ENCODE measurements at places on chromosomes 7 and 10. TPM values are rescaled to one million over a fixed set of nuclear protein-coding genes. Genes with fewer than 3 reads are reported as not detected.

DNA sequence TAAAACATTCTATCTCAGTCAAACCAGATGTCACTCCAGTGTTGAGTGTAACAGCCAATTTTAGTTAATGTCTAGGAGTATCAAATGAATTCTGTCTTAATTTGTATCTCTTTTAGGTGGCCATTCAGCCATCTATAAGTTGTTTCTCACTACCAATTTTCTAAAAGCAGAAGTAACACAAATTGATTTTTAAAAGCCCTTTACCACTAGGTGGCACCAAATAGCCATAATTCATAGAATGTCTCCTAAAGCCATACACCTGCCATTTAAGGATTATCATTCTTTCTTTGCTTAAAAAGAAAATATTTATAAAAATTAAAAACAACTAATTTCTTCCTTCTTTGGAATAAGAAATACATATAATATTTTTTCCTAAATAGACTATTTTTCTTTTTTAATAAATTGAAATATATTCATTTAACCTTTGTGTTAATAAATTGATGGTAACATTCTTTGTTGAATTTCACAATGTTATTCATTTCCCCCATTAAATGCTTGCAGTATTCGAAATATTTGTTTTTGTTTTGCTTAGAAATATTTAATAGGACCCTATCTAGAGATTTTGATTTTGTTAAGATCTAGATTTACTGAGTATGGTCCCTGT lies 107.8 kb upstream of the PPP1R3A start:
- H3K36me3 ChIP-seq: no peaks in the 10 kb centered on the region
- H3K4me3 ChIP-seq: no peak overlapping the region
- H3K27me3 ChIP-seq: no peaks in the 10 kb centered on the region
- H3K27ac ChIP-seq: no peak overlapping the region

DNA sequence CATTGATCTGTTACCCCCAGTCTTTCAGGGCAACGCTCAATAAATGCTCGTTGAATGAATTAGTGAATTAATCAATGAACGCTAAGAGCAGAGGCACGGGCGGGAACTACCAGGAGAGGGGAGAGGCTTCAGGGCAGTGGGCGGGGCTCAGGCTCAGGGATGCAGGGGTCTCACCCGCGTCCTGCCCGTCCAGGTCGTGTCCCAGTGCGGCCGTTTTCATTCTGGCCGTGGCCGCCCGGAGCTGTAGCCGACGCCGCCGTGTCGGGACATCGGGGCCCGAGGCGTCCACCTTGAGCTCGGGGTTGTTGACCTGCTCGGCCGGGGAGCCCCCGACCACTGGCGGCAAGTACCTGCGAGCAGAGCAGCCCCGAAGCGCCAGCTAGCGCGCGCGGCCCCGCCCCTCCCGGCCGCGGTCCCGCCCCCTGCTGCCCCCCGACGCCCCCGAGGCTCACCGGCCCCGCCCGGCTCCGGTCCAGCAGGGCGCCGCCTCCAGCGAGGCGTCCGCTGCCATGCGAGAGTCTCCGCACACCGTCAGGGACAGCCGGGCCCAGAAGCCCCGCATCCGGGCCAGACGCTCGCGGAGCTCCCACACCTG lies 2.8 kb upstream of the GAL3ST4 start:
- no peak for DNase-seq
- H3K36me3 ChIP-seq: peaks cover 13% of the 10 kb centered on the region
- H3K4me1 ChIP-seq: peaks cover 8% of the 10 kb centered on the region
- H3K27ac ChIP-seq: no peak overlapping the region
- H3K27me3 ChIP-seq: no peaks in the 10 kb centered on the region

DNA sequence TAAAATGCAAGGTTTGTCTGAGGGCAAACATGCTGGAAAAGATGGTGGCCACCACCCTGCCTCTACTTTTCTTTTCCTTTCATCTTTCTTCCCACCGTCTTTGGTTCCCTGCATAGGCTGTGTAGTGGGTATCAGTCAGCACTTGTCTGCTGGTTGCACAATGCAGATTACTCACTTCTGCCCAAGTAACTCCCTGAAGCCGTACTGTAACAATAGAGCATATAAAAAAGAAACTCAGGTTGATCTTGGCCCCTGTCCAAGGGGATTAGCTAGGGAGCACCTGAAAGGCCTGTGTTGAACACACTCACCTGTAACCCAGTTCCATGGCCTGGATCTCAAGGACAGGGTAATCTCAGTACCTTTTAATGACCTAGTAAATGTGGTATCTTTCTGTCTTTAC lies 533.0 kb upstream of the GALNT17 start:
- peaks cover 15% of the 10 kb centered on the region for H3K27me3 ChIP-seq
- no peak overlapping the region for H3K27ac ChIP-seq
- H3K36me3 ChIP-seq: no peaks in the 10 kb centered on the region
- no peak overlapping the region for H3K4me3 ChIP-seq
- DNase-seq: no peak
- no peaks in the 10 kb centered on the region for H3K4me1 ChIP-seq

GRCh38 chr7:130369110-130369711 lies 11.1 kb upstream of the CPA1 start:
- H3K36me3 ChIP-seq: no peaks in the 10 kb centered on the region
- no peak overlapping the region for H3K4me3 ChIP-seq
- H3K4me1 ChIP-seq: peaks cover 60% of the 10 kb centered on the region
- DNase-seq: peak; percentile 75
- H3K27ac ChIP-seq: peak overlapping the region; percentile 76

DNA sequence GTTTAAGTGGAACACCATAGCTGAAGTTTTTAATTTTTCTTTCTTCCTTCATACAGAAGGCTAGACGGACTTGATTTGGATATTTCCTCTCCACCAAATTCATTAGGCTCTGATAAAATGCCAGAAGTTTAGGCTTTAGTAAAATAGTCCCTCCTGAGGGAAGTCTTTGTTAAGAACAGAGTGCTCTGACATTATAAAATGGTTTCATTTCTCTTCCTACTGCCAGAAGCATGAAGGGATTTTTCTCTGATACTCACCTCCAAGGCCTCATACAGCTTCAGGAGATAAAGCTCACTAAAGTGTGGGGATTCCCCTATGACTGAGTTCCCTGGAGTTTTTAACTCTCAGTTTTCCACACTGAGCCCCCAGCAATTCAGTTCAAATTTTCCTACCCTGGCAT lies 1489.6 kb downstream of the REEP3 start:
- H3K27me3 ChIP-seq: no peaks in the 10 kb centered on the region
- no peak for DNase-seq
- H3K4me3 ChIP-seq: no peak overlapping the region
- no peak overlapping the region for H3K27ac ChIP-seq

Gene IKZF1
- not detected for total RNA-seq

- H3K36me3 ChIP-seq: no peaks in the 10 kb centered on the region
- no peaks in the 10 kb centered on the region for H3K27me3 ChIP-seq
- no peak for DNase-seq
These were observed 240.5 kb downstream of the BBS9 start for GRCh38 chr7:33369888-33370287.

Gene KBTBD2
- total RNA-seq: 32.3 TPM

DNA sequence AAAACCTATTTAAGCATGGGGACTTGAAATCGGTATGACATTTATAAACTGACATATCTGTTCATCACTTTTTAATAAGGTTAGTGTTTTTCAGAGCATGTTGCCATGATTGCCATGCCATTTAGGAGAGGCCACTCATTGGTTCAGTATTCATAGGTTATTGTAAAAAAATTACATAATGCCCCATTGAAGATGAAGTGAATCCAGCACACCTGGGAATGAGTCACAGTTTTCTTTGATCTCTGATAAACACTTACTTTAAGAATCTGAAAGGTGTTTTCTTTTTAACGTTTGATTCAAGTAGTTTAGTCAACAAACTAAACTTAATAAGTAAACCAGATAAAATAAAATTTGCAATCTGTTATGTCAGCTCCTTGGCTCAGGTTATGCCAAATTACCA lies 278.3 kb downstream of the ARL4A start:
- no peak overlapping the region for H3K4me3 ChIP-seq
- no peaks in the 10 kb centered on the region for H3K27me3 ChIP-seq
- H3K27ac ChIP-seq: no peak overlapping the region
- H3K4me1 ChIP-seq: no peaks in the 10 kb centered on the region
- no peak for DNase-seq

DNA sequence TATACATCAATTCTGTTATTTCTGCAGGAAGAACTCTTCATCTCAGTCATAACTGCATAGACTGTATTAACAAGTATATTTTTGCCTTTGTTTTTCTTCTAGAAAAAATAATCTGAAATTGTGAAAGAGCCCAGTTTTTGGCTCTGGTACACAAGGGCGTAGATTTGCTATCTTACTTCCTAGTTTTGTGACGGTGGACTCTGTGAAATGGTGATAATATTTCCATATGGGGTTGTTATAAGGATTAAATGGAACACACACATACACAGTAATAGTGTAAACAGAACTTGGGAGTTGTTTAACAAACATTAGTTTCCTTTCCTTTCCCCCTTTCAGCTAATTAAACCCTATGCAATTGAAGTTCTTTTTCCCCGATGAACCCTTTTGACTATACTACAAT lies 108.7 kb downstream of the MKLN1 start:
- no peak for DNase-seq
- no peak overlapping the region for H3K27ac ChIP-seq
- H3K27me3 ChIP-seq: no peaks in the 10 kb centered on the region
- H3K4me1 ChIP-seq: no peaks in the 10 kb centered on the region

DNA sequence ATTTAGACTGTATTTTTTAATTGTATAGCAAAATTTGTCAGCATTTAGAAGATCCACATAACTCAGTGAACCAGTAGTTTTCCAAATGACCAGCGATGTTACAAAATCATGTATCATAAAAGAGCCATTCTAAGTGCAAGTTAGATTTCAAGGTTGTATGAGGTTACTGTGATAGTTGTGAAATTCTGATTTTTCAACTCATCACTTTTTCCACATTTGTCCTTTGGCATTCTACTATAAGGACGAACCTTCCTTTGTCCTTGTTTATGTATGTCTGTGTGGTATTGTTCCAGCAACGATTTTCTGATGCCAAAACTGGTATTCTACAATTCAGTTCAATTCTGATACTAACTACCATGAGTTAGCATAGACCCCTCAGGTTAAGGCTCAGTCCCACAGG lies 64.2 kb downstream of the TAX1BP1 start:
- H3K4me1 ChIP-seq: peaks cover 5% of the 10 kb centered on the region
- no peaks in the 10 kb centered on the region for H3K27me3 ChIP-seq
- H3K4me3 ChIP-seq: no peak overlapping the region
- no peak for DNase-seq
- H3K27ac ChIP-seq: no peak overlapping the region

GRCh38 chr7:152871005-152871677 lies 111.6 kb downstream of the ACTR3B start:
- H3K27me3 ChIP-seq: no peaks in the 10 kb centered on the region
- no peak overlapping the region for H3K27ac ChIP-seq
- no peaks in the 10 kb centered on the region for H3K4me1 ChIP-seq
- no peak overlapping the region for H3K4me3 ChIP-seq
- no peak for DNase-seq

DNA sequence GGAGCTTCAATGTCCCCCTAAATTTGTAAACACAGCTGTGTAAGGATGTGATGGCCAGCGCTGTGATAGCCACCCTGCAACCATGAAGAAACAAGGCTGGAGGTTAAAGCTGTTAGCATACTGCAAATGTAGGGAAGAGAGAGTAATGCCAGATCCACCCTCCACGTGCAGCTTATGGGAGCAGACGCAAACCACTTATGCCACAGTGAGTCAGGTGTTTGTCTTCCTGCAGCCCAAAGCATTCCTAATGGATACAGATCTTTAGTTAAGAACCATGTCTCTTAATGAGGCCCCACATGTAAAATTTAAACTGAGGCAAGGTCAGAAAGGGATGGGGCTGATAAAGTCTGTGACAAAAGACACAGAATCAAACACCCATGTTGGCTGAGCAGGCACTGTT lies 13.6 kb upstream of the MYL7 start:
- peaks cover 6% of the 10 kb centered on the region for H3K27me3 ChIP-seq
- H3K4me1 ChIP-seq: peaks cover 7% of the 10 kb centered on the region
- H3K27ac ChIP-seq: no peak overlapping the region
- no peak for DNase-seq

All from IMR-90 (cell line).